Natural killer cell treated with Interleukin-12 subunit alpha and Interleukin-12 subunit beta and Interleukin-15 and Interleukin-18, amount 100 ng/mL, for 72 hours (primary cell): ENCODE measurements at places on chromosomes 7 and 10. TPM values are rescaled to one million over a fixed set of nuclear protein-coding genes. Genes with fewer than 3 reads are reported as not detected.

Gene PRPS1L1
- total RNA-seq = not detected

- no peak for DNase-seq
- H3K4me1 ChIP-seq = no peaks in the 10 kb centered on the region
- no peaks in the 10 kb centered on the region for H3K36me3 ChIP-seq
- no peak overlapping the region for H3K27ac ChIP-seq
- no peaks in the 10 kb centered on the region for H3K27me3 ChIP-seq
- H3K4me3 ChIP-seq = no peak overlapping the region
Measured at GRCh38 chr7:43954524-43955228, 28.4 kb downstream of the UBE2D4 start.

DNA sequence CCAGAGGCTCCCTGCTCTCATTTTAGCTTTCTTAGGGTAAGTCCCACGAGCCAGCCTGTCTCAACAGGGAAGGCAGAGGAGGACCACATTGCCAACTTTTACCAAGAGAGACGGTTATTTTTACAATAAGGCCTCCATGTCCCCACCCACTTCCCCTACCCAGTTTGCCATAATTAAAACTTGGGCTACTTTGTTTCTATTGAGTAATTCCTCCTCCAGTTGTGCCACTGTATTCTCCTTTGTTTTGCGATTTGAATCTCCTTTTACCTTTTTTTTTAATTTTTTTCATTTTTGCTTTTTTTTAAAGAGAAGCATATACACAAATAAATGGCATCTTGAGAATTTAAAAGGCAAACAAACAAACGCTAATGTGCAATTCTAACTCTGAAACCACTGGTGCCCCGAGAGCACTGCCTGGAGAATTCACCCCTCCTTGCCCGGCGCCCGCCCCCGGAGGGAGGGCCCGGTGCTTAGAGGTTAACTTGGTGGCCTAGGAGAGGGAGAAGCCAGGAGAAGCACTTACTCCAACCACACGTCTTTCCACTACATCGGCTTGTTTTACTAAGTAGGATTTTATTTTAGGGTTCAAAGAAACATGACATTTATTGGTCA, 282.3 kb downstream of the USP6NL start:
- H3K27me3 ChIP-seq = no peaks in the 10 kb centered on the region
- peaks cover 49% of the 10 kb centered on the region for H3K4me1 ChIP-seq
- H3K27ac ChIP-seq = peak overlapping the region; percentile 78

- H3K27me3 ChIP-seq = peaks cover 47% of the 10 kb centered on the region
- no peak overlapping the region for H3K27ac ChIP-seq
- peak overlapping the region; percentile 48 for H3K4me3 ChIP-seq
Measured at GRCh38 chr7:124764051-124764846, 1.3 kb downstream of the GPR37 start.

GRCh38 chr7:40544871-40545303, 410.1 kb downstream of the SUGCT start:
- no peak for DNase-seq
- H3K27me3 ChIP-seq = no peaks in the 10 kb centered on the region
- no peak overlapping the region for H3K27ac ChIP-seq
- H3K4me1 ChIP-seq = no peaks in the 10 kb centered on the region
- H3K4me3 ChIP-seq = no peak overlapping the region

Gene ANXA8L1
- total RNA-seq = not detected

Gene CYP3A4
- not detected for total RNA-seq

DNA sequence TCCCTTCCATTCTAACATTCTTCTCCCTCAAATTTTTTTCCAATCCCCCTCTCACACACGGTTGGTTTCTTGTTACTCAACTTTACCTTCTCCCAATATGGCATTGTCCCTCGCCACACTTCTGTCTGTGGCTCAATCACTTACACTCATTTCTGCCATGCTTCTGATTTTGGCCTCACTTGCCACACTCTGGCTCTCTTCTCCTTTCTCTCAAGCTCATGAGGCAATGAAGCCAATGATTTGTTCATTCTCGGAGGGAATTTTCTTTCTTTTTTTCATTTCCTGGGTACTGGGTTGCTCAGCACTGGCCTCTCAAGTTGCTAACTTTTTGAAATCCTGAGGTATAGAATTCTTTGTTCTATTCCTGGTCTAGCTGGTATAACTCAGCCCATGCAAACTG, 4.0 kb upstream of the MYOZ1 start:
- peaks cover 17% of the 10 kb centered on the region for H3K4me1 ChIP-seq
- H3K4me3 ChIP-seq = no peak overlapping the region
- no peak overlapping the region for H3K27ac ChIP-seq
- no peak for DNase-seq
- H3K27me3 ChIP-seq = no peaks in the 10 kb centered on the region
- no peaks in the 10 kb centered on the region for H3K36me3 ChIP-seq

- no peak for DNase-seq
- H3K36me3 ChIP-seq = peaks cover 8% of the 10 kb centered on the region
- no peak overlapping the region for H3K4me3 ChIP-seq
- peaks cover 30% of the 10 kb centered on the region for H3K4me1 ChIP-seq
- peaks cover 30% of the 10 kb centered on the region for H3K27me3 ChIP-seq
Measured at GRCh38 chr10:17001297-17001744, 128.3 kb downstream of the CUBN start.

Gene DRGX
- not detected for total RNA-seq

Gene TMEM213
- total RNA-seq = not detected

DNA sequence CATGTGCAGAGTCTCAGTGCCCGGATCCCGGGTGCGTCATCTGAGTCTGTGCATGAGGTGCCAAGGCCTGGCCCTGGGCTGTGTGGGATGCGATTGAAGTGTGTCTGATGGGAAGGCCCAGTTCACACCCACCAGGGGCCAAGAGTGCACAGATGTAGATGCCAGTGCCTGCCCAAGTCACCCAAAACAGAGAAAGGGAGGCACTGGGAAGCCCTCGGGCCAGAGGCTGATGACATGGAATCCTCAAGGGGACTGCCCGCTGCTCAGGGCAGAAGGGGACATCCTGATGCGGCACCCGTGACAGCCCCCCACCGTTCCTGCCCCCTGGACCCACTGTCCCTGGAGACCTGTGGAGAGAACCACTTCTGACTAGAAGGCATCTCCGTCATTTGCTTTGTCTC, 72.2 kb upstream of the ZNF479 start:
- H3K4me1 ChIP-seq = no peaks in the 10 kb centered on the region
- no peak overlapping the region for H3K4me3 ChIP-seq
- no peak overlapping the region for H3K27ac ChIP-seq
- DNase-seq = no peak
- no peaks in the 10 kb centered on the region for H3K27me3 ChIP-seq

DNA sequence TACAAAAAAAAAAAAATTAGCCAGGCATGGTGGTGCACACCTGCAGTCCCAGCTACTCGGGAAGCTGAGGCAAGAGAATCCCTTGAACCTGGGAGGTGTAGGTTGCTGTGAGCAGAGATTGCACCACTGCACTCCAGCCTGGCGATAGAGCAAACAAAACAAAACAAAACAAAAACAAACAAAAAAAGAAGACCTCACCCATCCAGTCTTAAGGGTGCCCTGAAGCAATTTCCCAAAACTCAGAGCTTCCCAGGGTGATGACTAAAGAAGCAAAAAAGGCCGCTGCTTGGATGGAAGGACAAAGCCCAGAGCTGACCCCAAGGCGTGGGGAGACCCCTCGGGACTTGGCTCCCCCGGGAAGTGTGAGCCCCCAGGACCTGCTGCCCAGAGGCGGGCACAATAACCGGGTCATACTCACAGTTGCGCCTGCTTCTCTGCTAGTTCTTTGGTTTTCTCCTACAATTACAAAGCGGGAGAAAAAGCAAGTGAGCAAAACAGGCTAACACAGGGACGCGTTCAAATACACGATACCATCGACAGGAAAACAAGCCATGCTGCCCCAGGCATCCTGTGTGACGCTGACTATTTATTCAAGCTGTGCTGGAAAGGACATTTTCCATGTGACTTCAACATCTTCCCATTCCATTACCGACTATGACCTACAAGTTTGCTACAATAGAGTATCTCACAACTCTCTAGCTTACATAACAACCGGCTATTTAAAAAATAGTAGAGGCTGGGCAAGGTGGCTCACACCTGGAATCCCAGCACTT, 29.9 kb downstream of the PAPOLB start:
- no peak overlapping the region for H3K4me3 ChIP-seq
- no peak overlapping the region for H3K27ac ChIP-seq
- DNase-seq = no peak

- no peak overlapping the region for H3K4me3 ChIP-seq
- no peaks in the 10 kb centered on the region for H3K4me1 ChIP-seq
- no peak overlapping the region for H3K27ac ChIP-seq
- H3K27me3 ChIP-seq = no peaks in the 10 kb centered on the region
Measured at GRCh38 chr10:131810036-131810804, 90.6 kb upstream of the PPP2R2D start.

Gene SMURF1
- 19.9 TPM for total RNA-seq

- H3K36me3 ChIP-seq = peaks cover 4% of the 10 kb centered on the region
- no peak for DNase-seq
- no peaks in the 10 kb centered on the region for H3K27me3 ChIP-seq
- H3K4me1 ChIP-seq = no peaks in the 10 kb centered on the region
- H3K27ac ChIP-seq = no peak overlapping the region
- H3K4me3 ChIP-seq = no peak overlapping the region
Measured at GRCh38 chr7:119281181-119281846, 991.7 kb upstream of the KCND2 start.

- no peaks in the 10 kb centered on the region for H3K27me3 ChIP-seq
- peaks cover 28% of the 10 kb centered on the region for H3K4me1 ChIP-seq
- H3K27ac ChIP-seq = peak overlapping the region; percentile 67
- peak; percentile 70 for DNase-seq
- no peak overlapping the region for H3K4me3 ChIP-seq
- no peaks in the 10 kb centered on the region for H3K36me3 ChIP-seq
Measured at GRCh38 chr7:149865437-149865836, 8.3 kb upstream of the ATP6V0E2 start.

GRCh38 chr7:157151626-157152339, 13.1 kb downstream of the UBE3C start:
- H3K36me3 ChIP-seq = no peaks in the 10 kb centered on the region
- H3K27ac ChIP-seq = peak overlapping the region; percentile 19
- H3K4me1 ChIP-seq = peaks cover 40% of the 10 kb centered on the region
- no peaks in the 10 kb centered on the region for H3K27me3 ChIP-seq
- no peak overlapping the region for H3K4me3 ChIP-seq
- no peak for DNase-seq

GRCh38 chr10:76626386-76626785, 1011.2 kb downstream of the KCNMA1 start:
- H3K36me3 ChIP-seq = no peaks in the 10 kb centered on the region
- peaks cover 3% of the 10 kb centered on the region for H3K27me3 ChIP-seq
- no peak overlapping the region for H3K27ac ChIP-seq
- H3K4me1 ChIP-seq = no peaks in the 10 kb centered on the region
- DNase-seq = no peak

Gene CCAR1
- total RNA-seq = 81.8 TPM

- no peak for DNase-seq
- no peaks in the 10 kb centered on the region for H3K36me3 ChIP-seq
- no peaks in the 10 kb centered on the region for H3K4me1 ChIP-seq
Measured at GRCh38 chr7:111678986-111679385, 116.7 kb upstream of the IMMP2L start.

- H3K27me3 ChIP-seq = peaks cover 44% of the 10 kb centered on the region
- H3K36me3 ChIP-seq = no peaks in the 10 kb centered on the region
- no peaks in the 10 kb centered on the region for H3K4me1 ChIP-seq
- no peak for DNase-seq
Measured at GRCh38 chr7:43211693-43212092, 99.2 kb downstream of the HECW1 start.

GRCh38 chr10:87844837-87845623, 18.3 kb downstream of the KLLN start:
- H3K27ac ChIP-seq = no peak overlapping the region
- no peak for DNase-seq
- no peaks in the 10 kb centered on the region for H3K27me3 ChIP-seq
- H3K4me3 ChIP-seq = no peak overlapping the region
- no peaks in the 10 kb centered on the region for H3K36me3 ChIP-seq
- no peaks in the 10 kb centered on the region for H3K4me1 ChIP-seq

Gene CDK1
- total RNA-seq = 61.1 TPM

DNA sequence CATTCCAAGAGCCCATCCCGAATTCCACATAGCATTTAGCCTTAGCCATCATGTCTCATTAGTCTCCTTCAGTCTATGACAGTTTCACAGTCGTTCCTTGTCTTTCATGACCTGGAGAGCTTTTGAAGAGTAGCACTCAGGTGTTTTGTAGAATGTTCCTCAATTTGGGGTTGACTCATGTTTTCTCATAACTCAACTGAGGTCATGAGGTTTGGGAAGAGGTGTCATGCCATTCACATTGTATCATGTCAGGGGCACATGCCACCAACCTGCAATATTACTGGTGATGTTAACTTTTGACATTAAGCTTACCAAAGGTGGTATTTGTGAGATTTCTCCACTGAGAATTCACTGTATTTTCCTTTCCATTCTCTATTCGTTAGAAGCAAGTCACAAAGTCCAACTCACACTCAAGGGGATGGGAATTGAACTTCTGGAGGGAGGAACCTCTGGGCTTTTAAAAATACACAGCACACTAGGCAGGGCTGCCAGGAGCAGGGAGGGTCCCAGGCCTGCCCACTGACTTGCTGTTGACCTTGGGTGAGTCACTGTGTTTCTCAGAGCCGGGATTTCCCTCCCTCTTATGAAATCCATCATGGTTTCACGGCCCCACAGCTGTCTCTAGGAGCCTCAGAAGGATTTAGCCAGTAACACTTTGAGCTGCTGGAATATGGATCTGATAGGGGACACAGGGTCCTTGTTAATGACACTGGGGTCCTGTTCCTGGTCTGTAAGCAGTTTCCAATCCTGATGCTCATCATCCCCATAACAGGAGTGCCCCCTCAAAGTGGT, 74.4 kb upstream of the TCF7L2 start:
- no peak for DNase-seq
- H3K27ac ChIP-seq = no peak overlapping the region
- no peaks in the 10 kb centered on the region for H3K4me1 ChIP-seq

DNA sequence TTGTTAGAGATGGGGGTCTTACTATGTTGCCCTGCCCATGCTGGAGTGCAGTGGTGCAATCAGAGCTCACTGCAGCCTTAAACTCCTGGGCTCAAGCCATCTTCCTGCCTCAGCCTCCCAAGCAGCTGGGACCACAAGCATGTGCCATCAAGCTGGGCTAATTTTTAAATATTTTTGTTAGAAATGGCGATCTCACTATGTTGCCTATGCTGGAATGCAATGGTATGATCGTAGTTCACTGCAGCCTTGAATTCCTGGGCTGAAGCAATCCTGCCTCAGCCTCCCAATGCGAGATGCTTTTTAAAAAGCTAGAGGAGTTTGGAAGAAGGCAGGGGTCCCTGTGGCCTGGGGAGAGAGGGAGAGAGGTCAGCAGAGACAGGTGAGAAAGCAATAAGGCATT, 600.1 kb upstream of the AUTS2 start:
- peaks cover 14% of the 10 kb centered on the region for H3K36me3 ChIP-seq
- DNase-seq = no peak
- no peak overlapping the region for H3K27ac ChIP-seq
- no peak overlapping the region for H3K4me3 ChIP-seq

- no peak overlapping the region for H3K27ac ChIP-seq
- H3K4me1 ChIP-seq = peaks cover 16% of the 10 kb centered on the region
- no peaks in the 10 kb centered on the region for H3K36me3 ChIP-seq
- H3K4me3 ChIP-seq = no peak overlapping the region
- no peaks in the 10 kb centered on the region for H3K27me3 ChIP-seq
Measured at GRCh38 chr10:132297526-132297925, 10.2 kb downstream of the STK32C start.
